Uterus (tissue), 4 donors: ENCODE measurements at places on chromosomes 2 and 18. TPM values are rescaled to one million over a fixed set of nuclear protein-coding genes. Genes with fewer than 3 reads are reported as not detected.

DNA sequence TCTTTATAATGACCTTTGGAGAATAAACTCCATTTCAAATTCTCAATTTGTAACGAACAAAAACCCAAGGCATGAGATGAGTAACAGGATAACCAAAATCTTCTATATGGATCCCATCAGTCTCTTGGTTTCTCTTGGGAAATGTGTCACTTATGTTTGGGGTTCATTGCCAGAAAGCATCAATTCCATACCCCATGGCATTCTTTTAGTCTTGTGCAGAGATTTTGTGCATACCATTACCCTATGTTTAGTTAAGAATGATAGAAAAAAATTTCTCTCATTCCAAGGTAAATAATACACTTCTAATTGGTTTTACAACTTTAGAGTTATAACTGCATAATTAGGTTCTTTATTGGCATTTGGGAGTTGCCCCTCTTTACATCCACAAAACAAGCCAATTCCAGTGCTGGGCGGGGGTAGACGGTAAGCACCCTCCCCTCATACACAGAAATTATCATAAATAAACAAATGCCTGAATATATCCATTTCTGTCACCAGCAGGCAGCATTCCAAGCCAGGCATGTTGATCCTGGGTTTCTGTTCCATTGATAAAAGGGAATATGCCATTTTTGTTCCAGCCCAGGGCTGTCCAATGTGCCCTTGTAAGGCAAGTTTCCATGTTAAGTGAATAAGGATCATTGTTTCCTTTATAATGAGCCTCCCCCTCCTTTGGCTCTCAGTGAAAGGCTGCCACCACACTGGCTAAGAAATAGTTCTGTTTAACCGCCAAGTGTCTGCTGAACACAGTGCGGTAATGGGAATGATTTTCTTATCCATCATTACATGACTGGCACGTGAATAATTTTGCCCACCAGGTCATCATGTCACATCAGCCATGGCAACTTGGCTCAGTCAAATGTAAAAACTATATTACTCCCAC is 680.1 kb upstream of the ZEB2 start:
- no peak overlapping the region for H3K27ac ChIP-seq
- no peaks in the 10 kb centered on the region for H3K4me1 ChIP-seq
- no peaks in the 10 kb centered on the region for H3K27me3 ChIP-seq
- DNase-seq: no peak

DNA sequence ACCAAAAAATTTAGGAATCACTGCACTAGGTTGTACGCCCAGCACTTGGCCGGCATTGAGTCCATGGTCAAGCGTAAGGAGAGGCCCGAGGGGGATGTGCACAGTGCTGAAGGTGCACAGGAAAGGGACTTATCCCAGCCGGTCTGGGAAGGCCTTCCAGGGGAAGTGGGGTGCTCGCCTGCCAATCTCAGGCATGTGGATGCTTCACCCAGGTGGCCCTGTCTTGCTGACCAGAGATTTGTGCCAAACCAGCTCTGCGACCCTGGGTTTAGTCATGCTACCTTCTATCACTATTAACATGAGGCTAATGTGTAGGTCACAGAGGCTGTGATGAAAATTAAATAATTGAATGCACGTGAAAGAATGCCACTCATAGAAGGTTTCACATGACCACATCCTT is 1.7 kb upstream of the ITM2C start:
- no peak for DNase-seq
- H3K4me1 ChIP-seq: no peaks in the 10 kb centered on the region
- no peaks in the 10 kb centered on the region for H3K36me3 ChIP-seq
- no peaks in the 10 kb centered on the region for H3K27me3 ChIP-seq
- no peak overlapping the region for H3K4me3 ChIP-seq

DNA sequence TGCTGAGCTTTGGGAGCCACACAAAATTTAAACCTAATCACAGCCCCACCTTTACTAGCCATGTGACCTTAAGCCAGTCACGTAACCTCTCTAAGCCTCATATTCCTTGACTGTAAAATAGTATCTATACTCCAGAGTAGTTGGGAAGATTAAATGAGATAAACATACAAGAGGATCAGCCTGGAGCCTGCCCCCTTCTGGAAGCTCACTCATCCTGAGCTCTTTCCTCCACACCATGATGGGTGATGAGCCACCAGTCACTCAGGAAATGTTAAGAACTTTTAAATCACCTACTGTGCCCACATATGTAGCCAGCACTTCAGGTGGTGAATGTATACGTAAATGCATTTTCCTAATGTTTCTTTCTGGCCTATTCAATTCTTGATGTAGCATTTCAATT is 195.9 kb upstream of the DDX18 start:
- H3K4me1 ChIP-seq: no peaks in the 10 kb centered on the region
- no peak for DNase-seq
- no peak overlapping the region for H3K27ac ChIP-seq
- no peaks in the 10 kb centered on the region for H3K36me3 ChIP-seq
- H3K4me3 ChIP-seq: no peak overlapping the region

DNA sequence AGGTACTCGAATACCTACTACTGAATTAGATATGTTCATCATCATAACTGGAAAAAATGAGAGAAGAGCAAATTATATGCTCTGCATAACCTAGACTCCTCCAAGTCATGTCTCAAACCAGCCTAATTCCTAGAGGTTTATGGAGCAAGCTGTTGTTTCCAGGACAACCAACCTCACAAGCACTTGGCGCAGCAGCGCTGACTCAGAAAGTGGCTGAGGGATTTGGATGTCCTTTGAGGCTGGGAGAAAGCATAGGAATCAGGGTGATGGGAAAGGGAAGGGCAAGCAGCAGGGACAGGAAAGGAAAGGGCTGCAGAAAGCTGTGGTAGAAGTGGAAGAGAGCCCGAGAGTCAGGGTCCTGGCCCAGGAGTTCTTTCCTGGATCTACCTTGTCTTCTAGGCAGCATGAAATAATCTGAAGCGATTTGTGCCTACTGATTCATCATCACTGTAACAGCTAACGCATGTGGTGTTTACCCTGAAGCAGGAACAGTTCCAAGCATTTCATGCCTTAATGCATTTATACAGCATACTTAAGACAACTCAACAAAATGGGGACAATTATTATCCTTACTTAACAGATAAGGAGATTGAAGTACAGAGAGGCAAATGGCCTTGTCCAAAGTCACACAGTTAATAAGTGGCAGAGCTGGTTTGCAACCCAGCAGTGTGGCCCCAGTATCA is 3.7 kb downstream of the PLEK start:
- H3K27me3 ChIP-seq: no peaks in the 10 kb centered on the region
- H3K27ac ChIP-seq: no peak overlapping the region
- no peaks in the 10 kb centered on the region for H3K4me1 ChIP-seq
- no peak overlapping the region for H3K4me3 ChIP-seq
- H3K36me3 ChIP-seq: no peaks in the 10 kb centered on the region
- DNase-seq: no peak

Gene ZC3H6
- 10.9 TPM for total RNA-seq
